ENCODE measurements at places on chromosomes 6 and 20.

GRCh38 chr6:10205892-10206291 is 209.0 kb downstream of the TFAP2A start:
- no peak for DNase-seq

GRCh38 chr6:156427345-156427744 is 349.8 kb upstream of the ARID1B start:
- DNase-seq: no peak

DNA sequence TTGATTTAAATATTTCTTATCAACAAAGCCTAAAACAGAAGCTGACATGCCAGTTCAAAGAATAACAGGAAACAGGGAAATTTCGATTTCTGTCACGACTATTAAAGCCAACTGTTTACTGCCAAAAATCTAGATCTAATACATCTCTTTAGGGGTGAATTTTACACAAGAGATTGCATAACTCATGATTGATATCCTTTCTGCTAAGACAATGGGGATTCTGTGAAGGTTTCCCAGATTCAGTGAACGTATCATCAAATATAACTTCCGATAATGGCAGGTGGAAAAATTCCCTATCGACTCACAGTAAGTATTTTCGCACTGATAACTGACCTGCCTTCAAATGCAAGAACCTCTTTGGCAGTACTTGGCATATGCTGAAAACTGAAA is 42.9 kb downstream of the NHSL1 start:
- DNase-seq: no peak

- no peak for DNase-seq
Observed at GRCh38 chr20:57175397-57176010, 90.9 kb downstream of the BMP7 start.

- no peak for DNase-seq
Observed at GRCh38 chr6:3329393-3330051, 70.8 kb downstream of the PSMG4 start.

DNA sequence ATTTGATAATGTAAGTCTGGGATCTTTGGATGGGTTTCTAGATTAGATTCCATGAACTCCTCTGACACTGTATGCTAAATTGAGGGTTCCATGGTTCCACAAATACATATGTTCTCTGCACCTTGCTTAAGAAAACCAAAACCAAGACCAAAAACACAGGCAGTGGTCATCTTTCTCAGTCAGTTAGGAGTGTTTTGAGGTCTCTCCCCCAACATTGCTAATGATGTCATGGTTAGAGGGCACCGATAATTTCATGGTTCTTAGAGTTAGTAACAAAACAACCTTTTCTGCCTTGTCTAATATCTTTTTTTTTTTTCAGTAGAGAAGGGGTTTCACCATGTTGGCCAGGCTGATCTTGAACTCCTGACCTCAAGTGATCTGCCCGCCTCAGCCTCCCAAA is 44.5 kb downstream of the ARID1B start:
- DNase-seq: no peak

DNA sequence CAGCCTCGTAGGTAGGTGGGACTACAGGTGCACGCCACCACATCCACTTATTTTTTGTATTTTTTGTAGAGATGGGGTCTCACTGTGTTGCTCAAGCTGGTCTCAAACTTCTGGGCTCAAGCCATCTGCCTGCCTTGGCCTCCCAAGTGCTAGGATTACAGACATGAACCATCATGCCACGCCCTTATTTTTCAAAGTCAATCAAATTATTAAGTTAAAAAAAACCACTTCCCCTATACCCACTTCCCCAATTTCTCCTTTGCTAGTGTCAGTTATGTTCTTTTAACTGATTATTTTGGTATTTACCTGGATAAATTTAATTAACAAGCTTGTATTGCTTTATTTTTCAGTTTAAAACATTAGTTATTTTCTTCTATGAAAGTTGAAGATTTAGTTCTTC is 49.6 kb downstream of the RIOK1 start:
- DNase-seq: no peak

GRCh38 chr6:70686548-70687133 is 19.0 kb downstream of the SMAP1 start:
- no peak for DNase-seq

DNA sequence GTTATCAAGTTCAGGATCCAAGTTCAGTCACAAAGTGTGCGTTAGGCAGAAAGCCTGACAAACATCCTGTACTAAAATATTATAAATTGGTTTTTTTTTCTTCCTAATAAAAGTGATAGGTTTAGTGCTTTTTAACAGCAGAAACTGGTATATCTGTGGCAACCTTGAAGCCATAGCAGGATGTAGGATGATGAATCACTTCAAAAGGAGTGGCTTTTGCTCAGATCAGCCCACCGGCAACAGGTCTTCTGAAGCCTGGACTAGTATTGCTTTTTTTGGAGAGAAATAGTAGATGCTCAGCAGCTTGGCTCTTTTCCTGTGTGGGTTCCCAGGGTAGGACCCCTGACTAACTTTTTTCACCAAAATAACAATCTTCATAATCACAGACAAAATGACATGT is 190.8 kb downstream of the EPM2A start:
- DNase-seq: no peak

DNA sequence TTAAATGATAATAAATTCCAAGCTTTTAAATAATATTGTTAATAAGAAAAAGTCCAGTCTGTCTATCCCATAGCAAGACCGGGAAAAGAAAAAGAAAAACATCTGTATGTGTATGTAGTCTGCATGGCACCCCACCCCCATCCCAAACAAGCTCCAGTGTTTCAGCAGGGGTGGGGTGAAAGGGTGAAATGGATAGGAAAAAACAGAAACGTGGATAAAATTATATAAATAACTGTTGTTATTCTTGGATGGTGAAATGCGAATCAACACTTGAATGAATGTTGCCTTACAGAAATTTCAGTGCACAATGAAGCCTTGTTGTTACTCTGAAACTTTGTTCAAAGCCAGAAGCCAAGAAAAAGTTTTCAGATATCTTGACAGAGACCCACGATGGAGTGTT is 31.4 kb downstream of the HAO1 start:
- no peak for DNase-seq

All from GOT3 (cell line).